Stimulated activated effector memory CD8-positive, alpha-beta T cell treated with anti-CD3 and anti-CD28 coated beads, Interleukin-12 subunit alpha, Interleukin-12 subunit beta, amount 100 ng/mL, for 72 hours (primary cell): ENCODE measurements at places on chromosomes 4 and X.
A peak's percentile ranks its signal among the peaks of the same experiment; 100 is the strongest.

- no peak for DNase-seq
Measured at GRCh38 chr4:187125062-187125461, 401.4 kb upstream of the FAT1 start.

- DNase-seq, result no peak
Measured at GRCh38 chrX:9759337-9759736, 6.3 kb downstream of the GPR143 start.

- DNase-seq, result no peak
Measured at GRCh38 chrX:121782544-121782943, 735.1 kb downstream of the GLUD2 start.

DNA sequence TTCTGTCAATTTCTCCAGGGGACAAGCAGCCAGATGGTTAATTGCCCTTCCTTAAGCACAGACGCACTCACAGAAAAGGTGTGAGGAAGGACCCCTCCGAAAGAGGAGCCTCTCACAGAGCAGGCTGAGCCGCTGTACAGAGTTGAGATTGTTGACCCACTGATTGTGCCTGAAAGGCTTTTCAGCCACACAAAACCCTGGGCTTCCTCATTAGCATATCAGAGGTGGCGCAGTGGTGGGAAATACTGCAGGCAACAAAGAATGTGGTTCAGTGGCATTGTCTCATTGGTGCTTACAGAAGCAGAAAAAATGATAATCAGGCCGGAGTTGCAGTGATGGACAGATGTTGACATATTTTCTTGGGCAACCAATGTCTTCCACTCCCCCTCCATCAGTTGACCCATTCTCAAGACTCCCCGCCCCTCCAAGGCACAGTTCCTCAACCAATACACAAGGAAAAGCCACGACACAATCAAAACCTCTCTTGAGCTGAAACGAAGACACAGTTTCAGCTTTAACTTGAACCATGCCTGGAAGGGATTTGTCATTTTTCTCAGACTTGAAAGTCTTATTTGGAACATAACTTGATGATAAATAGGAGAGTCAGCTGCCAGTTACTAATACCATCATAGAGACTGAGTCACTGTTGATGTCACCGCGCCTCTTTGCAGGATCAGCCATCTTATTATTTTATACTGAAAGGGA, 53.1 kb downstream of the ATXN3L start:
- DNase-seq, result no peak

DNA sequence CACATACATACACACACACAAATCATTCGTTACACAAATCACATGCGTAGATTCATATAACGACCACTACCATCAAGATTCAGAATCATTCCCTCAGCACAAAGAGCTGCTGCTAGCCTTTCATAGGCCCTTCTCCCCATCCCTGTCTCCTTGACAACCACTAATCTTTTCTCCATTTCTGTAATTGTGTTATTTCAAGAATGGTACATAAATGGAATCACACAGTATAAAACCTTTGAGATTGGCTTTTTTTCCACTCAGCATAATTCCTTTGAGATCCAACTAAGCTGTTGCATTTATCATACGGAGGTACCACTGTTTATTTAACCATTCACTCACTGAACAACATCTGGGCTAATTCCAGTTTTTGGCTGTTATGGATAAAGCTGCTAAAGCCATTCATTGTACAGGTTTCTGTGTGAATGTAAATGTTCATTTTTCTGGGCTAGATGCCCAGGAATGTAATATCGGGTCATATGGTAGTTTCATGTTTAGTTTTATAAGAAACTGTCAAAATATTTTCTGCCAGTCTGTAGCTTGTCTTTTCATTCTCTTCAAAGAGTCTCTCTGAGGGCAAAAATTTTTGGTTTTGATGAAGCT, 64.1 kb downstream of the USP11 start:
- no peak for DNase-seq

GRCh38 chrX:103918571-103919269, 43.7 kb upstream of the TMSB15B start:
- DNase-seq, result peak; percentile 32

GRCh38 chr4:143127621-143128020, 57.1 kb upstream of the USP38 start:
- DNase-seq, result no peak
